ENCODE measurements at places on chromosomes 2 and 18.

- DNase-seq: no peak
These were observed 182.2 kb downstream of the ZFP36L2 start for GRCh38 chr2:43044093-43044681.

- no peak for DNase-seq
These were observed 111.7 kb upstream of the SCN1A start for GRCh38 chr2:166239548-166239947.

GRCh38 chr2:219918254-219918653 lies 290.8 kb downstream of the SLC4A3 start:
- DNase-seq: no peak

DNA sequence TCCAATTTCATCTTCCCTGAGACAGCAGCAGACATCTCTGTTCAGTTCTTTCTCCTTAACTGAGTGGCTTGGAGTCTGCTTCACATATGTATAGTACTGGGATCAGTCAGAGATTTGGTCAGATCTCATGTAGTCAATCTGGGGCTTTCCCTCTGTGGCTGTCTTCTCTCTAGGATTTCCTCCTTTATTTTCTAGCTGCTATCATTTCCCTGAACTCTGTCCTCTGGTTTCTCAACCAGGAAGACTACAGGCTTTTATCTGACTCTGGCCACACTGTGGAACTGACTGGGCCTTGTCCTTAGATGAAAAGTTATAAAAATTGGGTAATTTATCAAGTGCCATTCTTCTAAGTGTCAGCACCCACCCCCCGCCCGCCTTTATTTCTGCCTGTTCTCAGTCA lies 121.0 kb downstream of the RAPGEF4 start:
- DNase-seq: no peak

- DNase-seq: no peak
These were observed 11.1 kb upstream of the MYL12A start for GRCh38 chr18:3236470-3236869.

DNA sequence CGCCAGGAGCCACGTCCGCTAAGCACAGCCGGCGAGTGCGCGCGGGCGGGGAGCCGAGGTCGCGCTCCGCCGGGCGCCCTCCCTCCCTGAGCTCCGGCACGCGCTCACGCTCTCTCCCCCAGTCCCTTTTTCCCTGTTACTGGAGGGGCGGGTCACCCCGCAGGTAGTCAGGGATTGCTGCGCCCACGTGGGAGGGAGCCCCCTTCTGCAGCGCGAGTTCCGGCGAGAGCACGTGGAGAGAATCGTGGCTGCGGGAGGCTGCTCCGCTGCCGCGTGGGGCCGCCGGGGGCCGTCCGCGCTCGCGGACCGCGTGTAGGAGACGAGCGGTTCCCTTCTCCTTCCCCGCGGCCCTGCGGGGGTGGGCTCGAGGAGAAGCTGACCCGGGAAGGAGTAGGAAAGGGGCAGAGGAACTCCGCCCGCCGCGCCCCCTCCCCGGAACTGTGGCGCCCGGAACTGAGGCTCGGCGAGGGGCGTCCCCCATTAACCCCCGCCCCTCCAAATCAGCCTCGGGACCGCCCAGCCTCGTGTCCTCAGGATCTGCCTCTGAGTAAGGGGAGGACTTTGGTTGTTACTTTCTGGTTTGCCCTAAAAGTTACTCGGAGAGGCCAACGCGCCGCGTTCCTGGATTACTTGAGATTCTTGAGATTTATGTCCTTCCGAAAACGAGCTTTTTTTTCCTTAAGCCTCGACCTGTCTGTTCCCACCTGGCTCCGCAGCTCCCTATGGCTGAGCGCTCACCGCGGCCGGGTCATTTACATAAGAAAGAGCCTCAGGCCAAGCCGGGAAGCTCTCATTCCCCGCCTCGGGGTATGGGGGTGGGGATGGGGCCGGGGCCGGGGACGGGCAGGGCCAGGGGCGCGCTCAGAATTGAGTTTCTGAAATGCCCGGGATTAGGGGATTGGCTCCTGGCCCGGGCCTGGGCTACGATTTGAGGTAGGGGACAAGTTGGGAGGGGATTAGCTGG lies 1.1 kb downstream of the HK2 start:
- peak; percentile 64 for DNase-seq

- DNase-seq: no peak
These were observed 40.5 kb upstream of the POLE4 start for GRCh38 chr2:74917702-74918619.

GRCh38 chr2:127063701-127064590 lies 43.0 kb downstream of the BIN1 start:
- no peak for DNase-seq

GRCh38 chr2:9217838-9218770 lies 11.5 kb downstream of the ASAP2 start:
- DNase-seq: no peak

- no peak for DNase-seq
These were observed 5.4 kb upstream of the CWC22 start for GRCh38 chr2:180012523-180012922.

DNA sequence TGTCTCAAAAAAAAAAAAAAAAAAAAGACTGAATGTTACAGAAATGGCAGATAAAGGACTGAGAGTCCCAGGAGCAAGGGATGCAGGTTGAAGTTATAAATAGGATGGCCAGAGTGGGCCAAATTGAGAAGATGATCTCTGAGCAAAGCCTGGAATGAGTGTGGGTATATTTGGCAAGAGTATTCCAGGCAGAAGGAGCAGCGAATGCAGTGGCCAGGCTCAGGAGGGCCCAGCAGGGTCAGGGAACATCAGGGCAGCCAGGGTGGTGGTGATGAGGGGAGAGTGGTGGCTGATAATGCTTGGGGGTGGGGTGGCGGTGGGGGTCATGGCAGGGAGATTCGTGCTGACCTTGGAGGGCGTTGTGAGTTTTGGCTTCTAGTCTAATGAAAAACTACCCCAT lies 141.3 kb upstream of the AGAP1 start:
- no peak for DNase-seq

DNA sequence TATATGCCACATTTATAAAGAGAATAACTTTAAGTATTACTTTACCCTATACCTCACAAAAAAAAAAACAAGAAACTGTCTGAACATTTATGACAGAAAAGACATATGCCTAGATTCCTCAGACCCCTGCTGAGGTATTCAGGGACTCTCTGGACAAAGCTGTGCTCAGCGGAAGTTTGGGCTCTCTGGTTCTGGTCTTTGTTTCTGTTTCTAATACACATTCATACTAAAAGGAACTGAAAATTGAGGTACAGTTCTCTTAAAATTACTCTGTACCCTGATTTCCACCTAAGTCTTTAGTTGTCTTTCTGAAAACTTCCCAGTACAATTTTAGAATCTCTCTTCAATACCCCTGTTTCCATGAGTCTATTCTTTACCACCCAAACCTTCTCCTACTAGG lies 160.3 kb downstream of the IKZF2 start:
- DNase-seq: no peak

GRCh38 chr2:51401546-51401945 lies 369.6 kb upstream of the NRXN1 start:
- DNase-seq: no peak

- DNase-seq: no peak
These were observed 12.9 kb downstream of the SAG start for GRCh38 chr2:233320470-233320869.

DNA sequence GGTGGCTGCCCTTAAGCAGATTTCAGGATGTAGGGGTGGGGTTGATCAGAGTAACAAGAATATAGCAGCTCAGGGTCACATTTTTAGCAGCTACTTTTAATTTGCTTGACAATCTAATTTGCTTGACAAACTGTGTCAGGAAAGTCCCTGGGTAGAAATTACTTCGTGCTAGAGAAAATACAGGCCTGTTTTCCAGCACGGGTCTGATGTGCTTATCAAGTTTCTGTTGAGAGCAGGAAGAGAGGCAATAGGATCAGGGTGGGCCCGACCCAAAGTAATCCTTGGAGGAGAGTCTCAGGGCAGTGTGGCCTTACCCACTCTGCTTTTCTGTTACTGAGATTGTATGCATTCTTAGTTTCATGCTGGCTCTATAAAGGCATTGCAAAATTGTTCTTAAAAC lies 221.5 kb downstream of the TSN start:
- DNase-seq: no peak

GRCh38 chr2:36667931-36668330 lies 28.6 kb upstream of the VIT start:
- DNase-seq: no peak

GRCh38 chr2:112520234-112520783 lies 22.0 kb upstream of the POLR1B start:
- no peak for DNase-seq

GRCh38 chr2:242054406-242054805 lies 184.9 kb downstream of the RTP5 start:
- no peak for DNase-seq

GRCh38 chr2:236078297-236079255 lies 89.6 kb downstream of the GBX2 start:
- DNase-seq: no peak

DNA sequence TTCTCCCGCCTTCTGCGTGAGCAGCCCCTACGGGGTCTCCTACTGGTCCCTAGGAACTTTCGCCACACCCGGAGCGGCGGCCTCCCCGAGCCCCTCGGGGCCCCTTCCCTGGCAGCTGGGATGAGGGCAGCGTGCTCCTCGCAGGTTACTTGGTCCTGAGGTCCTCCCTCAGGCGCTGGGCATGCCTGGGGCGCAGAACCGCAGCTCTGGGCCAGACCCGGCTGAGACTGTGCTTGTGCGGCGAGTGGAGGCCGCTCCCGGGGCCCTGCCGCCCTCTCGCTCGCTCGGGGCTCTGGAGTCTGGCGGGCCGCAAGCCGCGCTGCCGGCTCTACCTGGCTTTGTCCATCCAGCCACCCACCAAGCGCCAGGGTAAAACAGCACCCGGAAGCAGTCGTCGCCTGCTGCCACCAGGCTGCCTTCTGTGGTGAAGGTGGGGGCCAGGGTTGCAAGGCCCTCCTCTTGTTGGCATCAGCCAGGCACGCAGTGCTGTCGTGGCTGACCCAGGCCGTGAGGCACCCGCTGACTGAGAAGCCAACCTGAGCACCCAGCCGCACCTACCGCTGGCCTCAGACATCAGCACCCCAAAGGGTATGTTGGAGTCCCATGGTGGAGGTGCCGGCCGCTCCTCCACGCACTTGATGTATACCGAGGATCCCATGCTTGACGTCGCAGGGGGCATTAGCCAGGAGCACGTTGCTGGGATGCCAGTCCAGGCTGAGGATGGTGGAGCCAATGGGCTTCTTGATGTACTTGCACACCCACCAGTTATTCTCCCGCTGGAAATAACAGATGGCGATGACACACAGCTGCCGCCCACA lies 46.1 kb upstream of the PTH2R start:
- DNase-seq: no peak

GRCh38 chr2:216350214-216350791 lies 22.0 kb downstream of the MARCHF4 start:
- no peak for DNase-seq

GRCh38 chr18:13220361-13220991 lies 1.9 kb downstream of the LDLRAD4 start:
- DNase-seq: no peak

DNA sequence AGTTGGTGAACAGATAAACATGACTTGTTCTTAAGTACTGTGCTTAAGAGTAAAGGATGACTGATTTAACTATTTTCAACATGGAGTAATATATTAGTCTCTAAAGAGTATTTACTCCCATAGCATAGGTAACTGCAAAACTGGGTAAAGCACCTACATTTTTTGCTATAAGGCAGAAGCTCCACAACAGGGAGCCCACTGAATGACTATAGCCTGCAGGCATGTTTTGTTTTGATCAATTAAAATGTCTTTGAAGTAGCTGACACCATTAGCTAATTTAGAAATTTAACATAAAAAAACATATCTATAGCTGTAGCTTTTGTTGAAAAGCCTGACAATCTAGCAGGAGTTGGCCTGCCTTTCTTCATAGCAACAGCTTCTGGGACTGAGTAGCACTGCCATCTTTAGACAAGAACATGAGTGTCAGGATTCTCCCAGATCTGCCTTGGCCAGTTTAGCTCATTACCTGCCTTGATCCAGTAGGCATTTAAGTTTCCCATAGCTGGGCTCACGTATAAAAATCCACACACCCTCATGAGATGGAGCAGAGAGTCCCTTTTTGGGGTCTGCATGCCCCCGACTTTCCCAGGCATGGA lies 1935.1 kb upstream of the PIK3C3 start:
- DNase-seq: no peak

DNA sequence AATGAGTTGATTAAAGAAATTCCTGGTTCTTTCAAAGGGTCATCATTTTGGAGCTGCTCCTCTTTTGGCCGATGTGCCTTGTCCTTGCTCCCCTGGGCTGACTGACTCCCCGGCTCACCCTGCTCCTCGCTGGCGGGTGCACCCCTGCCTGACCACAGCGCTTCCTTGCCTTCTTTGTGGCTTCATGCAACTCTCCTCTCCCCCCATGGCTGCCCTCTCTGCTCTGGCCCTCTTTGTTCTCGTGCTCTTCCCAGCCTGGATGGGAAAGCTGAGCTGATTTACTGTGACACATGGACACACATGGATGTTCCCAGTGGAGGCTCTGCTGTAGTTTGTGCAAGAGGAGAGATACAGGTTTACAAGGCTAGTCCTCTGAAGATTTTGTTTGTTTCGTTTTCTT lies 234.6 kb downstream of the HAUS1 start:
- no peak for DNase-seq

- DNase-seq: no peak
These were observed 91.9 kb upstream of the KLHL29 start for GRCh38 chr2:23293063-23293462.

DNA sequence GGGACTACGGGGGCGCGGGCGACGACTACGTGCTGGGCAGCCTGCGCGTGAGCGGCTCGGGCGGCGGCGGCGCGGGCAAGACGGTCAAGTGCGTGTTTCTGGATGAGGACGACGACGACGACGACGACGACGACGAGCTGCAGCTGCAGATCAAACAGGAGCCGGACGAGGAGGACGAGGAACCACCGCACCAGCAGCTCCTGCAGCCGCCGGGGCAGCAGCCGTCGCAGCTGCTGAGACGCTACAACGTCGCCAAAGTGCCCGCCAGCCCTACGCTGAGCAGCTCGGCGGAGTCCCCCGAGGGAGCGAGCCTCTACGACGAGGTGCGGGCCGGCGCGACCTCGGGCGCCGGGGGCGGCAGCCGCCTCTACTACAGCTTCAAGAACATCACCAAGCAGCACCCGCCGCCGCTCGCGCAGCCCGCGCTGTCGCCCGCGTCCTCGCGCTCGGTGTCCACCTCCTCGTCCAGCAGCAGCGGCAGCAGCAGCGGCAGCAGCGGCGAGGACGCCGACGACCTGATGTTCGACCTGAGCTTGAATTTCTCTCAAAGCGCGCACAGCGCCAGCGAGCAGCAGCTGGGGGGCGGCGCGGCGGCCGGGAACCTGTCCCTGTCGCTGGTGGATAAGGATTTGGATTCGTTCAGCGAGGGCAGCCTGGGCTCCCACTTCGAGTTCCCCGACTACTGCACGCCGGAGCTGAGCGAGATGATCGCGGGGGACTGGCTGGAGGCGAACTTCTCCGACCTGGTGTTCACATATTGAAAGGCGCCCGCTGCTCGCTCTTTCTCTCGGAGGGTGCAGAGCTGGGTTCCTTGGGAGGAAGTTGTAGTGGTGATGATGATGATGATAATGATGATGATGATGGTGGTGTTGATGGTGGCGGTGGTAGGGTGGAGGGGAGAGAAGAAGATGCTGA lies 1.4 kb downstream of the SOX11 start:
- DNase-seq: no peak

GRCh38 chr18:23609390-23610023 lies 23.2 kb upstream of the NPC1 start:
- DNase-seq: no peak

GRCh38 chr2:170601489-170601888 lies 113.6 kb upstream of the SP5 start:
- no peak for DNase-seq

- no peak for DNase-seq
These were observed 43.8 kb downstream of the SH2D6 start for GRCh38 chr2:85462322-85462721.

All from activated T-cell treated with anti-CD3 and anti-CD28 coated beads, Interleukin-2, amount 50 U/mL, for 1 hour (primary cell).